WTC11 (cell line): ENCODE measurements at places on chromosomes 6 and 20.

GRCh38 chr20:5737966-5738365 is 12.2 kb upstream of the SHLD1 start:
- DNase-seq: no peak

DNA sequence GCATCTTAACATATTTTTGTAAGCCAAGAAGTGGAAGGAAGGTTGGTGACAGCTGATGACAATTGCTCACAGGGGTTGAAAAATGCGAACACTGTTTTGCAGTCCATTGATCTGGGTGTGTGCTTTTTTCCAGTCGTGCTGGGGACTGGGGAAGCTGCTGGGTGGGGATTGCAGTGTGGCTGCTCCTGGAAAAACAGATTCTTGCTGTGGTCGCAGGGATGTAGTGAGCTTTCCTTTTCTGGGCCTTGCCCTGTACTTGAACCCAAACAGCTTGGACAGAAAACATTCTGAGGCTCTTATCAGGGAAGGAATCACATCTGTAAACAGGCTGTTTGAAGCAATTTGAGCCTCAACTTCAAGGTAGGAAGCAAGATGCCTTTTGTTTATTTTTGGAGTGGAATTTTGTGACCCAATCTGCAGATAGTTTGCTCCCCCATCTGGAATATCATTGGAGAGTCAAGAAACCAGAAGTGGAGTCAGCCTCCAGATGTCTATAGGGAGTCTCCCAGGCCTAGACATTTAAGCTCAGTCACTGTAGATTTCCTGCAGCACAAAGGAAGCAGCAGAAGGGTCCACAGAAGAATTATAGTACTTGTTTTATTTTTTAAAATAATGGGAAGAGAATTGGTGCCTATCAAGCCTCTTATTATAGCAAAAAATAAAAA is 279.2 kb upstream of the FERMT1 start:
- no peak for DNase-seq

GRCh38 chr6:39047434-39048327 is 900 bp upstream of the GLP1R start:
- DNase-seq: no peak

- DNase-seq: no peak
Observed at GRCh38 chr6:3789018-3789895, 37.7 kb upstream of the PXDC1 start.

DNA sequence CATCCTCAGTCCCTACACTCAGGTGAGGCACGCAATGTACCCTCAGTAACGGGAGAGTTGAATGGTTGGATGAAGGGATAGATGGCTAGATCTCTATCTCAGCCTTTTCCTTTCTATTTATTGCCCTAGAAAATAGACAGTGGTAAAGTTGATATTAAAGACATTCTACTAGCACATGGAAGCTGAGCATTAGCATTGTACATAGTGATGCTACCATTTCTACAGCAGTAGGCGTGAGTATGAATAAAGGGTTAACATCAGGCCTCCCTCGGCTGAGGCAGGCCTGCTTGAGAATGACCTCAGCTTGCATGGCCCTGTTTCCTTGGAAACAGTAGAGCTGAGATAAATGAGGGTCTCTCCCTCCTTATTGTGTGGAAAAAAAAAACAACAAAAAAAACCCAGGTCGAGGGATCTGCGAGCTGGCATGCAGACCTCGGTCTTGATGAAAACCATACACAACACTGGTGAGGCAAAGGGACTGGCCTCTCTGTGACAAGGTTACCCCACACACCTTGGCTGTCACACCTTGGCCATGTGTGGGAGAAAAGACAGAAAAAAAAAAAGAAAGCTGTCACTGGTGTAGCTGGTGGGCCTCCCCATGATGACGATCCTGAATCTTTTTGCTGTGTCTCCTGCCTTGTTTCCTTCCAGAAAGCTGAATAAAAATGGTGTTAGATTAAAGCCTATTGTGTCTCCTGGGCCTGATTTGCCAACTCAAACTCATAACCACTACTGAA is 160.0 kb downstream of the HACE1 start:
- no peak for DNase-seq

DNA sequence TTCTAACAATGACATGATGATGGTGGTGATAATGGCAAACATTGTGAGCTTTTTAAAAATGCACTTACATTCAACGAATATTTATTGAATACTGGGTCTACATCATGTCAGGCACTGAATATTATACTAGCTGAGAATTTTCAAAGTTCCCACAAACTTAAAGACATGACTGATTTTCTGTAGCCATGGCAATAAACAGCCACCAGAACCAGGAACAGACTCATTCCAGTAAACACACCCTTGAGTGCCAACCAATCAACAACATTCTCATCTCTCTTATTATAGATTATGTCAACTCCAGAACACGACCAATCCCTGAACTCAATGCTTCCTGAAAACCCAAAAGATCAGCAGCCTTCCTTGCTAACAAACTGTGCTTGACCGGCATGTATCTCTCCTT is 212.4 kb upstream of the RUNX2 start:
- DNase-seq: no peak

- no peak for DNase-seq
Observed at GRCh38 chr20:43959079-43959919, 44.6 kb downstream of the TOX2 start.

DNA sequence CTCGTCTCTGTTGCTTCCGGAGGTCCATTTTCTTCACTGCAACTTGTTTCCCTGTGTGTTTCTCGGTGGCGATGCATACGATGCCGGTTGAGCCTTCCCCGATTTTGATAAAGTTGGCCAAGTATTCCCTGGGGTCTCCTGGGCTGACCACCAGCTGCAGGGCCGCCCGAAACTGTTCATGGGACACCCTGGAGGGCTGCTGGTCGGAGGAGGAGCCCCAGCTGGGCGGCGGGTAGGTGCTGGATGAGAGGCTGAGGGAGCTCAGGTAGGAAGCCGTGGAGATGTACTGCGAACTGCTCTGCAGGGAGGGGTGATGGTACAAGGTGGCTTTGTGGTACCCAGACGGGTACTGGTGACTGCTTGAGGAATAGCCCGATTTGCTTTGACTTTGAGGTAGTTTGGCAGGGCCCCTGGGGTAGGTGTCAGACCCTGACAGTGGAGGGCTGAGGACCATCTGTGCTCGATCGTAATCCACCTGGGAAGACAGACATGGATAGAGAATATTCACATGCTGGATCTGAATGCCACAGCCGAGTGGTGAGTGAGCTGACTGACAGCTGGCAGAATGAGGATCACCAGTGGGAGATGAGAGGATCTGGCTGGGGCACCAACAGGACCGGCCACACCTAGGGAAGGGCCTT is 51.6 kb downstream of the LAMP5 start:
- no peak for DNase-seq

GRCh38 chr20:63635431-63636141 is 8.7 kb upstream of the GMEB2 start:
- DNase-seq: no peak
